ENCODE measurements at places on chromosomes 7 and 10.

DNA sequence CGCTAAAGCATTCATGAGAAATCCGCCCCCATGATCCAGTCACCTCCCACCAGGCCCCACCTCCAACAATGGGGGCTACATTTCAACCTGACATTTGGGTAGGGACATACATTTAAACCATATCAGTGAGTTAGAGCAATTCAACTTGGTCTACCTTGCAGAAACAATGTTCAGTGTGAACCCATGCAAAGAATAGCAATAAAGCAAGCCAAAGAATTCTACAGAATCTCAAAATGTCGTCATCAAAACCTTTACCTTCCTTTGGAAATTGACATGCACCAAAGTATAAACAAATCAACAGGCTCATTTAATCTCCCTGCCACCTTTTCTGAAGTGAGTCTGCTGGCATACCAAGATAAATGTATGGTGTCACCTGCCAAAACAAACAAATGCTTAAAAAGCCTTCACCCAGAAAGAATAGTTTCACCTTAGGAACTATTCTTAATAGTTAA lies 68.8 kb upstream of the ABLIM1 start:
- DNase-seq: no peak

- no peak for DNase-seq
Observed at GRCh38 chr10:130571674-130572073, 435.5 kb downstream of the GLRX3 start.

GRCh38 chr10:131560166-131560565 lies 248.6 kb upstream of the TCERG1L start:
- no peak for DNase-seq

GRCh38 chr10:88386821-88387773 lies 196.0 kb downstream of the RNLS start:
- peak; percentile 43 for DNase-seq

DNA sequence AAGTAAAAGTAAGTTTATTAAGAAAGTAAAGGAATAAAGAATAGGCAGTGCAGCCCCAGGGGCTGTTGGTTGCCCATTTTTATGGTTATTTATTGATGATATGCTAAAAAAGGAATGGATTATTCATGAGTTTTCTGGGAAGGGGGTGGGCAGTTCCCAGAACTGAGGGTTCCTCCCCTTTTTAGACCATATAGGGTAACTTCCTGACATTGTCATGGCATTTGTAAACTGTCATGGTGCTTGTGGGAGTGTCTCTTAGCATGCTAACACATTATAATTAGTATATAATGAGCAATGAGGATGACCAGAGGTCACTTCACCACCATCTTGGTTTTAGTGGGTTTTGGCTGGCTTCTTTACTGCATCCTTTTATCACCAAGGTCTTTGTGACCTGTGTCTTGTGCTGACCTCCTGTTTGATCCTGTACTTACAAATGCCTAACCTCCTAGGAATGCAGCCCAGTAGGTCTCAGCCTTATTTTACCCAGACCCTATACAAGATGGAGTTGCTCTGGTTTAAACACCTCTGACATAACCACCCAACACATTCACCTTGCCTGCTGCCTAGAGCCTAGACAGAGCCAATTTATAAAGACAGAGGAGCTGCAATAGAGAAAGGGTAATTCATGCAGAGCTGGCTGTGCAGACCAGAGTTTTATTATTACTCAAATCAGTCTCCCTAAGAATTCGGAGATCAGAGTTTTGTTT lies 10.9 kb upstream of the ERCC6 start:
- DNase-seq: no peak

- DNase-seq: no peak
Observed at GRCh38 chr7:129351320-129351719, 82.9 kb upstream of the STRIP2 start.

GRCh38 chr10:33193057-33193700 lies 141.3 kb downstream of the NRP1 start:
- DNase-seq: peak; percentile 74

- no peak for DNase-seq
Observed at GRCh38 chr7:89757910-89758309, 396.4 kb upstream of the STEAP1 start.

GRCh38 chr7:99554939-99555338 lies 3.0 kb upstream of the FAM200A start:
- DNase-seq: no peak

DNA sequence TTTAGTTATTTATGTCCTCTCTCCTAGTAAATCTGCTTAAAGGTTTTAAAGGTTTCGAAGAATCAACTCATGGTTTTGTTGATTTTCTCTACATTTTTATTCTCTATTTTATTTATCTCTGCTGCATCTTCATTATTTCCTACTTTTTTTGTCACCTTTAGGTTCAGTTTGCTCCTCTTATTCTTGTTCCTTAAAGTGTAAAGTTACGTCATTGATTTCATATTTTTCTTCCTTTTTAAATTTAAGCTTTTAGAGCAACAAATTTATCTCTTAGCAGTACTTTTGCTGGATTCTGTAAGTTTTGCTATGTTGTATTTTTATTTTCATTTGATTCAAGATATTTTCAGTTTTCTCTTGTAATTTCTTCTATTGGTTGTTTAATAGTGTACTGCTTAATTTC lies 10.7 kb downstream of the MYO3A start:
- DNase-seq: no peak

DNA sequence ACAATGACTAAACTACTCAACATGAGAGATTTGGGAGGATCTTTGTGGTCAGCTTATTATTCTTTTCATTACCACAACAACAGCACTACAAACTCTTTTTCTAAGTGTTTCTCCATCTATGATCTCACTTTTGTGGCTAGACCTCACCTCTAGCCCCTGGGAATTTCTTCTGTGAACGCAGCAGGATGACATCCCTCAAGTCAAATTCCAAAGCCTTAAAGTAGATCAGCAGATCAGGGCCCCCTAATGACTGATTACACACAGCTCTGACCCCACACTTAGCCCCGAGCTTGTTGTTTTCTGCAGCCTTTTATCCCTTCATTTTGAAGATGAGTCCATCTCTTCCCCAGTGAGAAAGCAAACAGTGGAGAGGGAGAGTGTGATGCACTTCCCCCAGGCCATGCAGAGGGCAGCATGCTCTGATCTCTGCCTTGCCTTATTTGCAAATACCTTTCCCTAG lies 27.3 kb downstream of the TFAM start:
- DNase-seq: no peak

DNA sequence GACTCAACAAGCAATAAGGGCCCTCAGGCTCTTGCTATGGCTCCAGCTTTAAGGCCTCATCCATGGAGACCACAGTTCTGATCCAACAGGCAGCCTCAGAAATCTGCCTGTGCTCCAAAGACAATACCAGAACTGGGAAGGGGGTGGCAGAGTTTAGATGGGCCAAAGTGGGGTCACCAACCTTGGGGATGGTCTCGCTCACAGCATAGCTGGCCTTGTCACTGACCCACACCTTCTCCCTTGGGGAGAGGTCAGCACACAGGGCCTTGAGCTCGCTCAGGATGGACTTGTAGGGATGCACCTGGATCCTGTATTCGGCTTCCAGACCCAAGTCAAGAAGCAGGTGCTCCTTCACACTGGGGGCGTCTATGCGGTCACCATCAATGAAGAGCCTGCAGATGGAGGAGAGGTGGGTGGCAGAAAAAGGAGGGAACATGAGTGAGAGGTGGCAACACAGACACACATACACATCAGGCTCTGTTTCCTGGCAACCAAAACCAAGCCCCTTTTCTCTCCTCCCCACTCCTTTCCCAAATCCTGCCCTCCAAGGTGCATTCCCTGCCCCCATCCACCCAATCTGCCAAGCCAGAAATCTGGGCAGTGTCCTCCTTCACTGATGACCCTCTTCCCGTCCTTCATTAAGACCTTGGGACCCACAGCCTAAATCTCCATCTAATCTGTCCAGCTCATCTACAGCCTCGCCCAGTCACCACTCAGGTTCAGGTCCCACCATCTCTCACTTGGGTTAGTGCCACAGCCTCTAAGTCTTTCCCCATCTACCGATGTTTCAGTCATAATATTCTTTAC lies 40.9 kb downstream of the XPNPEP1 start:
- no peak for DNase-seq

DNA sequence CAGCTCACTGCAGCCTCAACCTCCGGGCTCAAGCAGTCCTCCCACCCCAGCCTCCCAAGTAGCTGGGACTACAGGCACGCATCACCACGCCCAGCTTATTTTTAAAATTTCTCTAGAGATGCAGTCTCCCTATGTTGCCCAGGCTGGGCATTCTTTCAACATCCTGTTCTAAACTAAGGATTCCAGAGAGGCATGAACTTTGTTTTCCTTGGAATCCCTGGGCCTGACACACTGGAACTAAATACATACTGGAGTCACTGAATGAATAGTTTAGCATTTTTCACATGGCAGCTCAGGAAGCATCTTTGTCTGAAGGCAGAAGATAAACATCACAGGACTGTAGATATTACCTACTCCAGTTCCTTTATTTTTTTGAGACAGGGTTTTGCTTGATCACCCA lies 108.7 kb downstream of the ITIH5 start:
- no peak for DNase-seq

GRCh38 chr7:17489961-17490360 lies 191.5 kb downstream of the AHR start:
- DNase-seq: no peak

- no peak for DNase-seq
Observed at GRCh38 chr10:46236941-46237681, 49.7 kb upstream of the ANTXRL start.

DNA sequence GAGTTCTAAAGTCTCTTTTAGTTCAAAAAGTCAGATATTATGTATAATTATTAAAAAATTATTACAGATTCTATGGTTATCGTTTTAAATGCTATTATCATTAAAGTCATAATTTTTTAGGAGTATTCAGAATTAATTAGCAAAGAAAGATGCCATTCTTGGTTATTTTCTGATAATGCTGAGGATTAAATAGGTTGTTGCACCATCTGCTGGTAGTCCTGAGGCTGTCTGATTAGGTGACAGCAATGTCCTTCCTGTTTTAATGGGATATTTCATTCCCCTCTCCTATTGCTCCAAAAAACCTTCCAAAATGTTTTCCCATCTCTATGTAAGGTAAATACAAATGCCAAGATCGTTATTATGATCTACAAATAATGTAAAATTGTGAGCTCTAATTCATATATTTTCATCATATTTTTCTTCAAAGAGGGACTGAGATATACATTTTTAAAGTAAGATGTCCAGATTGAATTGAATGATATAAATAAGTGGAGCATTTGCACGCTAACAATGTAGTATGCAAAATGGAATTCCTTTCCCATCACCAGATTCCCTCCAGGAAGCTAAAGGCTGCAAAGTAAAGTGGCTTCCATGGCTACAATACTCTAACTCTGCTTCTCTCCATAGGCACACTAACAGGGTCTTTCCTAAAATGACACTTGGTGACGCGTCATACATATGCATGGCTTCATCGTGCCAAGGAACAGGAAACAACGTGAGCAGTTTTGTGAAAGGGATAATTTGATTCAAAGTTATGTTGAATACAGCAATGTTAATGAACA lies 58.8 kb upstream of the AKR1E2 start:
- DNase-seq: peak; percentile 27

- DNase-seq: no peak
Observed at GRCh38 chr10:131964298-131964697, 17.4 kb downstream of the BNIP3 start.

DNA sequence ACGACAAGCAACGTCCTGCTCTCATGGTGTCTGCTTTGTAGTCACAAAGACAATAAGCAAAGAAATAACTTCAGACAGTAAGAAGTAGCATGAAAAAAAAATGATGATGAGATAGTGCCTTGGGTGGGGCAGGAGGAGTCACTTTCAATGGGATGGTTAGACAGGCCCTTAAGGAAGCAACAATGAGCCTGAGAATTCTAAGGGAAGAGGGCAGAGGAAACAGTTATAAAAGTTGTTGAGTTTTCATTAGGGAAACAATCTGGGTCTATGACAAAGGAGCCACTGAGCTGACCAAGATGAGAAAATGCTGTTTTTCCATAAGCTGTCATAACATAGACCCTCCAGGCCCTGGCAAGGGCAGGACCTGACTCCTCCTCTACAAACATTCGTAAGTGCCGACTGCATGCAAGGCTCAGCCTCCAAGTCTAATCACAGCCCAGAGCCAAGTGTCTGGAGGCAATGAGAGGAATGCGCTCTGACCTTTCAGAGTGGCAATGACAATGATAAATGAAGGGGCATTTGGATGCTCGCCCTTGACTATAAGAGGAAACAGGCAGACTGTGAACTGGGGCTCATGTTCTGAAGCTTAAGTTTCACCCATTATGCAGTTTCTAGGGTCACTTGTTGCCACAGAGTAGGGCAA lies 43.7 kb downstream of the PPP1R3C start:
- DNase-seq: no peak

DNA sequence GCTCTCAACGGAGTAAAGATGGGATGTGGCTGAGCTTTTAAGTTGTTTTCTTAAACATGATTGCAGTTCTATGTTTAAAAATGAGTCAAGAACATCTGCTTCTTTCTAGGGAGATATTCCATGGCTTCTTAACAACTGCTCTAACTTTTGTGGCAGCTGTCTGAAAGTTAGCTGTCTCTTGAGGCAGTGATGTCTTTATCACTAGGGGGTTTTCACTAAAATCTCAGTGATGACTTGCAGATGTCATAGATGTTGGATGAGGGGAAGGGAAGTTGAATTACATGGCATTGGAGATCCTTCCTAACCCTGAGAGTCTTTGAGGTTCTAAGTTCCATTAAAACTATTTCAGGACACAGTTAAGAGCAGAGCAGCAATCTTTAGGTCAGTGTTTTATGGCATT lies 43.5 kb downstream of the PRKG1 start:
- no peak for DNase-seq

GRCh38 chr7:44150466-44150832 lies 9.3 kb upstream of the MYL7 start:
- DNase-seq: no peak

DNA sequence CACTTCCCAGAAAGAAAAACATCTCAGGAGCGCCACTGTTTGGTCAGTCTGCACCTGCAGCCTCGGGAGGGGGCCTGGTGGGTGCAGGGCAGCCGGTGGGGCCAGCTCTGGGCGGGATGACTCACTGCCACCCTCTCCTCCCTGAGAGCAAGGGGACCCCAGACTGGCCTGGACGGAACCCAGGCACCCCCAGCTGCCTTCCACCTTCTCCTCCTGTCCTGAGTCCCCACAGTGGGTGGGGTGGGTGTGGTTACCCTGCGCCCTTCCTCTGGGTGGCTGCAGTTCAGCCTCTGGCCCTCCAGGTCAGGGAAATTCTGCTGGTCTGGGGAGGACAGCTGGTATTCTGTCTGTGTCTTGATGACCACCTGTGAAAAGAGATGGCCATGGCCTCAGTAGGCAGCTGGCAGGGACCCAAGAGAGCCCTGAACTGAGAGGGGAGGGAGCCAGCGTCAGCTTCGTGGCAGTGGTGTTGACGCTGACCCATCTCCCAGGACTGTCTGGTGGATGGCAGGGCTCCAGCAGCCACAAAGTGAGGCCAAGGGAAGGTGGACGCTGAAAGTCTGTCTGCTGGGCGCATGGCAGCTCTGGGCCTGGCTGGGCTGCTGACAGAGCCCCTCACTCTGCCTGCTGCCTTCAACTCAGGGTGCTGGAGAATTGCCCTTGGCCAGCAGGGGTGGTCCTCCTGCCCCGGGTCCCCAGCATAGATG lies 8.9 kb downstream of the CALY start:
- no peak for DNase-seq
